ENCODE measurements at places on chromosomes 6 and 20. TPM values are rescaled to one million over a fixed set of nuclear protein-coding genes. Genes with fewer than 3 reads are reported as not detected.

DNA sequence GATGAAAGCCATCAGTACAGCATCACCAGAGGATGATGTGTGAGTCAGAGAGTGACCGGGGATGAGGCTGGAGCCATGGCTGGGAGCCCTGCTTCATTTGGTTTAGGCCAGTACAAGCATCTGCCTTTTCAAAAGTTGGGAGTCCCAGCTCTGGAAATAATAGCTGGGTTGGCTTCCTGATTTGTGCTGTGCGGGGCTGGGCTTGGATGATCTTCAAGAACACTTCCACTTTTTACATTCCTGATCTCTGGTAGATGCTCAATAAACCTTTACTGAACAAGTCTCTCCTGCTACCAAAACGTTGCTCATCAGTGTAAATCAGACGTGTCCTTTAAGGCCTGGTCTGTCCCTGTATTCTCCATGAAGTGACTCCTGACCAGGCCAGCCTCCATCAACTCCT is 44.1 kb upstream of the ADGRF4 start:
- no peak for DNase-seq

ISM1 gene
- polyA plus RNA-seq, result 0.76 TPM

- peak; percentile 63 for DNase-seq
These were observed 49.6 kb upstream of the ZNF217 start for GRCh38 chr20:53643031-53643832.

PTGIS gene
- 25.4 TPM for polyA plus RNA-seq

DNA sequence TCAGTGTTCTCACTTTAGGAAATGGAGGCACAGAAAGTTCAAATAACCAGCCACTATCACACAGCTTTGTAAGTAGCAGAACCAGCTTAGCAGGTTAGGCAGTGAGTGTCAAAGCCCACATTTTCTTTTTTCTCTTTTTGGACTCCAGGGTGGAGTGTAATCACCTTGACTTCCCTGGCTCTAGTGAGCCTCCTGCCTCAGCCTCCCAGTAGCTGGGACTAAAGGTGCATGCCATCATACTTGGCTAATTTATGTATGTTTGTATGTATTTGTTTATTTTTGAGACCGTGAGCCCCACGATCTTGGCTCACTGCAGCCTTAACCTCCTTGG is 7.8 kb upstream of the NCOA3 start:
- DNase-seq, result peak; percentile 19

DNA sequence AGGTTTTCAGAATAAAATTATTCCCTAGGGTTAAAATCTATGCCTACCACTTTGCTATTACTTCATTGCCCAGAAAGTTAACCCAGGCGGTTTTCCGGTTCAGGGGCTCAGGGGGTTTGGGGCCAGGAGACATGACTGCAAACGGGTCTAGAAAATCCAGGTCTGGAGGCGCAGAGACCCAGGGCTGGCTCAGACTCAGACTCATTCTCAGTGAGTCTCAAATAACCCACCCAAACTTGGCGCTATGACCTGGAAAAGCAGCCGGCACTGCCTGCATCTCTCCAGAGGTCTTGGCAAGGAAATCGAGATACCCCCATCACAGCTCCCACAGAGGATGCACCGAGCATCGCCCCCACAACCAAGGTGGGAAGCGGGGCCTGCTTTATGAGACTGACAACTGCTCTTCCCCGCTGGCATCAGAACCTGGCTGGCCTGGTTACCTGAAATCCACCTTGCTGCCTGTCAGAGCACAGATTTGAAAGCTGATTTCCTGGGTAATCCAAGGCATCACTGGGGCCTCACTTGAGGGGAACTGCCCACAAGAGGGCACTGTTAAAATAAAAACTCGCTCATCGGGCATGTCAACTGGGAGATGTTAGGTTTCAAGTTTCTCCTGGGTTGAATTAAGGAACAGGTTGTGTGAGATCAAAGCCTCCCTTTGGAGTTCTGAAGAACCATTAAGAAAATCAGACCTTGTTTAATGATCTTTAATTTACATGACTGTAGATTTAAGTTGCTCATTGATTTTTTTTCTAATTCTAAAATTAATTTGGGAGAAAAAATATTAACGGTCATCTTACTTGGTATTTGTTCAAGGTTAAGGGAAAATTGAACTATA is 55.1 kb downstream of the KIF16B start:
- peak; percentile 60 for DNase-seq

ZSCAN26 gene
- 7.6 TPM for polyA plus RNA-seq

FAM217A gene
- not detected for polyA plus RNA-seq

Measured in hepatocyte (in vitro differentiated cells).